ENCODE measurements at places on chromosomes 5 and 9. TPM values are rescaled to one million over a fixed set of nuclear protein-coding genes. Genes with fewer than 3 reads are reported as not detected.

PPP3R2 gene
- total RNA-seq: not detected

TEX48 gene
- not detected for total RNA-seq

PKD2L2 gene
- not detected for total RNA-seq

IRX2 gene
- total RNA-seq: 0.10 TPM

SLC36A3 gene
- not detected for total RNA-seq

PPP2R2B gene
- 8.8 TPM for total RNA-seq

IFNB1 gene
- total RNA-seq: not detected

NMRK1 gene
- 16.0 TPM for total RNA-seq

NRG2 gene
- total RNA-seq: 20.2 TPM

FOXD4L5 gene
- total RNA-seq: 0.08 TPM

All from Panc1 (cell line).